ENCODE measurements at places on chromosomes 5 and 9. TPM values are rescaled to one million over a fixed set of nuclear protein-coding genes. Genes with fewer than 3 reads are reported as not detected.

GRCh38 chr5:115298811-115299210 lies 2.4 kb upstream of the CCDC112 start:
- peaks cover 12% of the 10 kb centered on the region for H3K4me1 ChIP-seq
- H3K27ac ChIP-seq: no peak overlapping the region
- DNase-seq: no peak
- H3K27me3 ChIP-seq: no peaks in the 10 kb centered on the region
- no peak overlapping the region for H3K4me3 ChIP-seq
- H3K36me3 ChIP-seq: no peaks in the 10 kb centered on the region

GRCh38 chr5:78706825-78707224 lies 58.3 kb upstream of the LHFPL2 start:
- no peak overlapping the region for H3K27ac ChIP-seq
- H3K36me3 ChIP-seq: no peaks in the 10 kb centered on the region
- H3K4me3 ChIP-seq: no peak overlapping the region

- no peaks in the 10 kb centered on the region for H3K4me1 ChIP-seq
- no peaks in the 10 kb centered on the region for H3K36me3 ChIP-seq
- H3K27me3 ChIP-seq: no peaks in the 10 kb centered on the region
- H3K4me3 ChIP-seq: no peak overlapping the region
- H3K27ac ChIP-seq: no peak overlapping the region
- DNase-seq: no peak
Measured at GRCh38 chr5:123350742-123351141, 72.5 kb downstream of the CEP120 start.

DNA sequence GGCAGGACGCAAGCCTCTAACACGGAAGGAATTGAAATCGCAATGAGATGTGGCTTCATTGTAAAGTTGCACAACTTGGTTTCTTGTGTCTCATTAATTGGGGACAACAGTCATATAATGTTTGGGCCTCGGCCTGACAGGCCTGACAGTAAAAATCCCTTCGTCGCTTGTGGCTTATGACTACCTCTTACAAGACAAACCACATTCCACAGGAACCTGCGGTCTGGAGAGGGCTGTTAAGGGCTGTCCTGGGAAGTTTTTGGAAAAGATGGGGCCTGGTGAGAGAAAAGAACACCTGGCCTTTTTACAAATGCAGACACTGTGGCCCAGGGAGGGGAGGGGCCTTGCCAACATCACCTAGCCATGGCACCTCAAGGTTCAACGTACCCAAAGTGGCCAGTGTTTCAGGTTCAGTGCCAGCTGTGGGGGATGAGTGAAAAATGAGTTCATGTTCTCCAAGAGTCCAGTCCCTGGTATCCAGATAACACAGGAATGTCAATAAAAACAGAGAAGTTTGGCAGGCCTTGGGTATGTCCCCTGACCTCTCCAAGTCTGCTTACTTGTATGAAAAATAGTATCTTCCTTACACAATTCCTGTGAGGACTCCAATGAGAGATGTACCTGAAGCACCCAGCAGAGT lies 22.2 kb downstream of the SHB start:
- H3K27ac ChIP-seq: peak overlapping the region; percentile 76
- DNase-seq: no peak
- H3K4me1 ChIP-seq: peaks cover 45% of the 10 kb centered on the region

The ARHGAP26 gene
- total RNA-seq: 21.2 TPM

The HDHD3 gene
- total RNA-seq: 31.6 TPM

DNA sequence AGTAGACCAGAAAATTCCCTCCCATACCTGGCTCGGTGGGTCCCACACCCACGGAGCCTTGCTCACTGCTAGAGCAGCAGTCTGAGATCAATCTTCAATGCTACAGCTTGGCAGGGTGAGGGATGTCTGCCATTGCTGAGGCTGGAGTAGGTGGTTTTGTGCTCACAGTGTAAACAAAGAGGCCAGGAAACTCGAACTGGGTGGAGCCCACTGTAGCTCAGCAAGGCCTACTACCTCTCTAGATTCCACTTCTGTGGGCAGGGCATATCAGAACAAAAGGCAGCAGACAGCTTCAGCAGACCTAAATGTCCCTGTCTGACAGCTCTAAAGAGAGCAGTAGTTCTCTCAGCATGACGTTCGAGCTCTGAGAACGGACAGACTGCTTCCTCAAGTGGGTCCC lies 5.6 kb upstream of the GZMA start:
- DNase-seq: no peak
- no peaks in the 10 kb centered on the region for H3K36me3 ChIP-seq
- no peak overlapping the region for H3K27ac ChIP-seq
- H3K4me1 ChIP-seq: no peaks in the 10 kb centered on the region

The SPATA6L gene
- 1.4 TPM for total RNA-seq

Measured in sigmoid colon (tissue), 7 donors.